WTC11 (cell line): ENCODE measurements at places on chromosomes 2 and 18.

DNA sequence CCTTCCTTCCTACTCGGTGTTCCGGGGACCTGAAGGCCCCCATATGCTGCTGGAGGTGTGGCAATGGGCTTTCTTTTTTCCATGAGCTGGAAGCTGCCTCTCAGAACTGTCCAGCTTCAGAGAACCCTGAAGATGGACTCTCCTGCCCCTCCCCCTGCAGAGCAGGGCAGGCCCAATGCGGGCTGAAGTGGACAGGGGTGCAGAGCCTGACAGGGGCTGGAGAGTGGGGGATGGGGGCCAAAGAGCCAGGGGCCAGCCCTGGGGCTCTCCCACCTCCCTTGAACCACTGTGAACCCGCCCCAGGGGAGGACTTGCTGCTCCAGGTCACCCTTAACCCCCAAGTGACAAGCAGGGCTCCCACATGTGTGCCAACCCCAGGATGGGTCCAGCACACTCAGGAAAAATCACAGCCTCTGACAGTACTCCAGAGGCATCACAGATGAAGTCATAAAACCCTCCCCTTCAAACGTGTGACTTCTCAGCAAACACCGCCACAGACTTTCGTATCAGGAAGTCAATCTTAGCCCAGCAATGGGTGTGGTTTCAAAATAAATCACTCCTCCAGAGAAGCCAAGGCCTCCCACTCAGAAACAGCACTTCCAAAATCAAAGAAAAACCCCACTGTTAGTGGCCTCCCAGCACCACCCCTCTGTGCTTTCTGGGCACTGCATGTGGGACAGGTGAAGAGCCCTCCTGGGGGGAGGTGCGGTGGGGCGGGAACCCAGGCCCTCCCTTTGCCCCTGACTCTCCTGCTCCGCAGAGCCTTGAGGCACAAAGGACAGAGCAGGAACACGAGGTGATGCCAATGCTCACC lies 135.8 kb downstream of the HDAC4 start:
- no peak for DNase-seq

- no peak for DNase-seq
Measured at GRCh38 chr2:164826293-164827243, 15.1 kb downstream of the COBLL1 start.

DNA sequence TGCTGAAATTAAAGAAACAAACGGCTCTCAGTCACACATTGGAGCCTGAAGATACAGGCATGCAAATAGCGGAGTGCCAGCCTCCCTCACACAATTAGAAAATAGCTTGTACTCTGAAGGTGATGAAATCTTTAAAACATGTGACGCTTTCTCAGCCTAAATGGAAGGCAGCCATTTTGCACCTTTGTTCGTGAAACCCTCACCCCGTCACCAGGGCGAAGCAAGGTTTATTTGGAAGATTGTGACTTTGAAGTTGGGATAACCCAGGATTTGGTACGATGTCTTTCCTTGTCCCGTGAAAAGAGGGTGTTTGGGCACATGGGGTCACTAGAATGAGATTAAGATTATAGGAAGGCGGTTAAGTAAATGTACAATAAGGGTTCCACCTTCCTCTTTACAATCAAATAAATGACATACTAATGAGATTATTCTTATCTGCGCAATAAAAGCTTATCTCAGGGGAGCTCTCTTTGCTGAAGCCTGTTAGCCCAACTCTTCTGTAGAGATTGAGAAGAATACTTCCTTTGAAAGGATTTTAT lies 4.2 kb downstream of the SH3BP4 start:
- peak; percentile 1 for DNase-seq

GRCh38 chr2:181810823-181811695 lies 80.5 kb upstream of the ITPRID2 start:
- no peak for DNase-seq

DNA sequence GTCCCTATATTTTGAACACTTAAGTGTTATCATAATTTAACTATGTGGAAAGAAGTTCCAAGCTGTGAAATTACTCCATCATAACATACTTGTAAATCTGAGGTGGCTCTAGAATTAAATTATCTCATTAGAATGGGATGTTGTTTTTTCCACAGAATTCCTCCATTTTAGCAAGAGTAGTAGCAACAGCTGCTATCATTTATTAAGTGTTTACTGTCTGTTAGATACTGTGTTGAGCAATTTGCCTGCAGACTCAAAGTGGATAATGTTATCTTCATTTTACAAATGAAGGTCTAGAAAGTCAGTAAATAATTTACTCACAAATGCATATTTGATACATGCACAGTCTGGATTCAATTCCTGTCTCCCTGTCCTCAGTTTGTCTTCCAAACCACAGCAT lies 504.8 kb upstream of the NRP2 start:
- DNase-seq = no peak

GRCh38 chr2:212387146-212387545 lies 151.5 kb downstream of the ERBB4 start:
- DNase-seq = no peak

- DNase-seq = no peak
Measured at GRCh38 chr2:144011553-144011952, 508.4 kb downstream of the ZEB2 start.
